Vein endothelial cell (primary cell): ENCODE measurements at places on chromosomes 4 and X. TPM values are rescaled to one million over a fixed set of nuclear protein-coding genes. Genes with fewer than 3 reads are reported as not detected.

TDO2 gene
- not detected in 2 replicates for total RNA-seq

AMER1 gene
- 2.4 and 2.9 TPM in 2 replicates for total RNA-seq

ATP5ME gene
- 61.6 and 97.7 TPM in 2 replicates for total RNA-seq

NEIL3 gene
- total RNA-seq, result 3.6 and 5.4 TPM in 2 replicates

SOD3 gene
- not detected in 2 replicates for total RNA-seq
